ENCODE measurements at places on chromosomes 16 and 17.

- H3K4me1 ChIP-seq = peaks cover 41% of the 10 kb centered on the region
- H3K36me3 ChIP-seq = peaks cover 3% of the 10 kb centered on the region
- peak overlapping the region; percentile 98 for H3K27ac ChIP-seq
- H3K4me3 ChIP-seq = peak overlapping the region; percentile 48
- no peaks in the 10 kb centered on the region for H3K27me3 ChIP-seq
These were observed 4.2 kb downstream of the MNT start for GRCh38 chr17:2396568-2397246.

DNA sequence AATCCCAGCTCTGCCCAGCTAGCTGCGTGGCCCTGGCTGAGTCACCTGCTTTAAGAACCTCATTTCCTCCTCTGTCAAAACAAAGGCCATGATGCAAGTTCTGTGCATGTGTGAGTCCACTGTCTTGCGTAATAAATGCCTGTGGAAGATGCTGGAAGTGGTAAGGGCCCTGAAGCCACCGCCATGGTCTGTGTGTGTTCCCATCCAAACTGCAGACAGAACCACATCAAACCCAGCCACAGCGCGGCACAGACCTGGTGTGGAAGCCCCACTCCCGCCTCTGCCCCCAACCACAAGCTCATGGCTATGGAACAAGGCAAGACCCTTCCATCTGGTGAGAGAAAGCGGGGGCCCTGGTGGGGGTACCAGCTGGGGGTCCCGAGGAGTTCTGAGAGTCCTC is 26.0 kb downstream of the NECAB2 start:
- no peak overlapping the region for H3K27ac ChIP-seq
- no peak overlapping the region for H3K4me3 ChIP-seq
- H3K4me1 ChIP-seq = peaks cover 2% of the 10 kb centered on the region
- peak; percentile 91 for DNase-seq

DNA sequence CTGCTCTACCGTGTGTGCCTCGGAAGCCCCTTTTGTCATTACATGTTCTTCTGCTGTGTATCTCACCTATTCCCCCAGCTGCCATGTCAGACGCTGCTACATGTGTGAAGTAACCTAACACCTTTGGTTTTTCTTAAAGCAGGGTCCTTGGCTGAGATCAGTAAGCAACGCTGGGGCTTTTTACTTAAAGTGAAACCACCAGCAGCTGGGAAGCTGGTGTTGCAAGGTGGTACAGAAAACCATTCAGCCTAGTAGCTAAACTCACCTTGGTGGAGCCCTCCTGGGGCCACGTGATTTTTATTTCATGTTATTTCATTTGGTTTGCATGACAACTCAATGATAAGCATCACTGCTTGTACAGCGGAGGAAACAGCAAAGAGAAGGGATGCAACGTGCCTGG is 62.6 kb downstream of the PLCG2 start:
- H3K36me3 ChIP-seq = no peaks in the 10 kb centered on the region
- no peak for DNase-seq
- no peaks in the 10 kb centered on the region for H3K4me1 ChIP-seq
- no peak overlapping the region for H3K27ac ChIP-seq
- no peak overlapping the region for H3K4me3 ChIP-seq
- H3K27me3 ChIP-seq = no peaks in the 10 kb centered on the region

DNA sequence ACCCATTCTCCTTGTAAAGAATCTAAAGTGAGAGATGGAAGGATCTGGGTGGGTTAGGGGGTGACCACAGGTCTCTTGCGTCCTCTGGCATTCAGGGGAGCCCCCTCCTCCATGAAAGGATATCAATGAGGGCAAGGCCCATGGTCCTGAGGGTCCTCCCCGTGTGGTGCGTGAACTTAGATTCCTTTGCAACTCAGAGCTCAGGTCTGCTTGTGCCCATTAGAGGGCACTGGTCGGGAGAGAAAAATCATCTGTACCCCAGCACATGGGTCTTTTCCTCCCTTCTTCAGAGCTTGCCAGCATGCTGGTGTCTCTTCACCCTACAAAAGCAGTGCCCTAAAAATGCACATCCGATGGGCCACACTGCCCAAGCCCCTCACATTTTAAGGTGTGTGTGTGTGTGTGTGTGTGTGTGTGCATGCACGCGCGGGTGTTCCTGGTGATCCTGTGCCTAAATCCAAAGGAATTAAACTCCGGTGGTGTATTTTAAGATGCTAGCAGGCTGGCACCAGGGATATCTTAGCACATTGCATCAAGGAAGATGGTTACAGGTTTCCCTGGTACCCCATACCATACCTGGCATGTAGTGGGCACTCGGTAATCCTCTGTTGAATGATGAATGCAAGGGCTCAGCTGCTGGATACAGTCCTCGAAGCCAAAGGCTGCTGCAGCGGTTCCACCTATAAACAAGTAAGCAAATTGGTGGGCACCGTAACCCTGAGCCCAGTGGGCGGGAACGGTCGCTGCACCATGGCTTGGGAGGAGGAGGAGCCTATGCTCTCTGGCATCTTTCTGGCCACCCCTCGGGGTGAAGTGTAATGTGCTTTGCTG is 4.7 kb downstream of the C1QTNF1 start:
- no peak overlapping the region for H3K4me3 ChIP-seq
- H3K36me3 ChIP-seq = no peaks in the 10 kb centered on the region
- DNase-seq = no peak
- peaks cover 30% of the 10 kb centered on the region for H3K4me1 ChIP-seq
- no peaks in the 10 kb centered on the region for H3K27me3 ChIP-seq
- H3K27ac ChIP-seq = no peak overlapping the region

GRCh38 chr16:2839650-2840450 is 9.7 kb downstream of the ZG16B start:
- H3K4me1 ChIP-seq = peaks cover 7% of the 10 kb centered on the region
- no peak overlapping the region for H3K4me3 ChIP-seq
- H3K27me3 ChIP-seq = no peaks in the 10 kb centered on the region
- H3K36me3 ChIP-seq = no peaks in the 10 kb centered on the region
- H3K27ac ChIP-seq = no peak overlapping the region

GRCh38 chr16:85193115-85193493 is 80.8 kb upstream of the CIBAR2 start:
- H3K36me3 ChIP-seq = no peaks in the 10 kb centered on the region
- DNase-seq = peak; percentile 78
- no peaks in the 10 kb centered on the region for H3K27me3 ChIP-seq
- H3K27ac ChIP-seq = peak overlapping the region; percentile 48
- no peak overlapping the region for H3K4me3 ChIP-seq
- no peaks in the 10 kb centered on the region for H3K4me1 ChIP-seq

DNA sequence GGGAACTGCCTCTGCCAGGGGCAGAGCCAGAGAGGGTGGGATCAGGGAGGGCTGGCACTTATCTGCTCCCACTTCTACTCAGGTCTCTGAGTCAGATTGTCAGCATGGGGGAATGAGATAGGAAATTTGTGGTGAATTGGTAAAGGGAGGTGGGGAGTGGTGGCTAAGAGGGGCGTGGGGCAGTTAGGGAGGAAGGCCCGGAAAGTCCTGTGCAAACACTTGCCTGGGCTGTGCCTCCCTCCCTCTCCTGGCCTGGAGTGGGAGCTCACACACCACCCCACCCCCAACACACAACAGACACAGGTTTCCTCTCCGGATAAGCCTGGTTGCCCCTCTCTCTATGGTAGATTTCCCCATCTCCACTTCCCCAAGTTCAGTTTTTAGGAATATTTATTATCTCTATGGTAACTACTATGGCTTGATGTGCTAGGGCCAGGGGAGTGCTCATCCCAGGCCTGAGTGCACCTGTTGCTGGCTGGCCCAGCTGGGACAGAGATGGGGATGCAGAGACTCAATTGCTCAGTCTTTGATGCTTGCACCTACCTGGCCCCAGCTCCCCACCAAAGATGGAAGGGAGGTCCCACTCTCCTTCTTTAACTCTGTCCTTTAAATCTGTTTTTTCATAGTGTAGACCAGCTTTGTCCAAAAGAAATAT is 2.7 kb downstream of the SPNS2 start:
- H3K27me3 ChIP-seq = peaks cover 19% of the 10 kb centered on the region
- no peak overlapping the region for H3K27ac ChIP-seq
- H3K4me1 ChIP-seq = no peaks in the 10 kb centered on the region
- H3K36me3 ChIP-seq = no peaks in the 10 kb centered on the region
- no peak overlapping the region for H3K4me3 ChIP-seq

DNA sequence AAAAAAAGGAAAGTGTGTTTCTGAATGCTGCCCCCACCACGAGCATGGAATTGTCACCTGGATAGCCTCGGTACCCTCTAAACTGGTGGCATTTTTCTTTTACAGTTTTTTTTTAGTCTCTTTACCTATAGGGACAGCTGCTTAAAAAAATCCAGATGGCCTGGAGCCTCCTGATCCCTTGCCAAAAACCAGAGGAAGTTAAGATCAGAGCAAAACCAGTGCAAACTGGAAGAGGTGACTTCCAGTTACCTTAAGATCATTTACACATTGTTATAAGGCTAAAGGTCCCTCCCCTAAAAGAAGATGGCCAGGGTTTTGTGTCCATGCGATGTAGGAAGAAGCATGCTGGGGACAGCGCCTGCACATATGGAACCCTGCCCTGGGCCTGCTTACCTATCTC is 3.5 kb downstream of the MEFV start:
- H3K4me1 ChIP-seq = no peaks in the 10 kb centered on the region
- H3K27me3 ChIP-seq = peaks cover 4% of the 10 kb centered on the region
- DNase-seq = no peak
- no peaks in the 10 kb centered on the region for H3K36me3 ChIP-seq

GRCh38 chr17:48490451-48490892 is 40.3 kb downstream of the HOXB1 start:
- peaks cover 15% of the 10 kb centered on the region for H3K4me1 ChIP-seq
- no peak overlapping the region for H3K4me3 ChIP-seq
- H3K27ac ChIP-seq = no peak overlapping the region

- no peaks in the 10 kb centered on the region for H3K4me1 ChIP-seq
- no peak overlapping the region for H3K27ac ChIP-seq
- H3K36me3 ChIP-seq = no peaks in the 10 kb centered on the region
These were observed 41.4 kb upstream of the KDM6B start for GRCh38 chr17:7792611-7793010.

- DNase-seq = peak; percentile 3
- H3K4me3 ChIP-seq = no peak overlapping the region
These were observed 9.0 kb downstream of the IRX5 start for GRCh38 chr16:54939510-54940278.

- H3K36me3 ChIP-seq = peaks cover 42% of the 10 kb centered on the region
- H3K27me3 ChIP-seq = no peaks in the 10 kb centered on the region
- H3K4me3 ChIP-seq = no peak overlapping the region
- DNase-seq = no peak
- H3K27ac ChIP-seq = no peak overlapping the region
These were observed 16.0 kb downstream of the TRIM25 start for GRCh38 chr17:56897646-56898424.

DNA sequence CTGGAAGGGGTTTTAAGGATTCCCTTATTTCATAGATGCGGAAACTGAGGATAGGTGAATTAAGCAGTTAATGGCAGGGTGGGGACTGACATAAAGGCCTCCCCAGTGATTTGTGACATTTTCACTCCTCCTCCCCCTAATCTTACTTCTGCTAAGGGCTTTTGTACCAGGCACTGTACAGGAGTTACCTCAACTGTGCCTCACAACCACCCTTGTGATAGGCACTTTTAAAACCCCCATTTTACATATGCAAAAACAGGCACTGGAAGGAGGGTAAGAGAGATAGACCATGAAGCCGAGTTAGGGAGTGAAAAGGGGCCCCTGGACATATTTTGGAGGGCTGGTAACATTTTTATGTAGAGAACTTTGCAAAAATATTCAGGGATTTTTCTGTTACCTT is 862 bp upstream of the GDE1 start:
- no peak overlapping the region for H3K27ac ChIP-seq
- H3K36me3 ChIP-seq = no peaks in the 10 kb centered on the region
- no peak for DNase-seq

DNA sequence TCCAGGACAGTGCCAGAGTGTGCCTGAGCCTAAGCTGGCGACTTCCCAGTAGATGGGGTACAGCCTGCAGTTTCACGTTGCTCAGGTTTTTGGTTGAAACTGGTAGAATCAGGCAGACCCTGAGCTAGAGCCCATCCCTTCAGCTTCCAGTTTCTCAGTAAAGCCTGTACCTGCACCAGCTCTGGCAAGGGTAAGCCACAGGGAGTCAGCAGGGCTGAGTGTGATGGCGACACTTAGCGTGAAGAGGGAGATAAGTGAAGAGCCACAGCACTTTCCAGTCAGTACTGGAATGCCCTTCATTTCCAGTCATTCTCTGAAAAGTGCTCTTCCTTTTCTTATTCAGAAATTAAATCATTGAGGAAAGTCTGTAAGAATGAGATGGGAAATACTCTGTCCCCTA is 22.4 kb downstream of the PLD6 start:
- peaks cover 20% of the 10 kb centered on the region for H3K36me3 ChIP-seq
- H3K4me3 ChIP-seq = no peak overlapping the region
- DNase-seq = no peak
- H3K4me1 ChIP-seq = peaks cover 4% of the 10 kb centered on the region

DNA sequence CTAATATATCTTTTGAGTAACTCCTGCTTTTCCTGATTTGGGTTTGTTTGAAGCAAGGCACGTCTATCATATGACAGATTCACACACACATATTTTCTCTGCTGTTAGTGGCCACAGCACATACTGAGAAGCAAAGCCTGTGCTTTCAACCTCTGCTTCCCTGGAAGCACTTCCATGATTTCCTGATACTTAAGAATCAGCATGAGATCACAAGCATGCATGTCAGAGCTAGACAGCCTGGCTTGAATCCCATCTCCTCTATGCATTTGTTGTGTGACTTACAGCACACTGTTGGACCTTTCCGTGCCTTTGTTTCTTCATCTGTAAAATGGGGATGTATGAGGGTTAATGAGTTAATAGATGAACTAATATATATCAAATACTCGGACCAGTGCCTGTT is 151.1 kb upstream of the NOL11 start:
- no peaks in the 10 kb centered on the region for H3K4me1 ChIP-seq
- H3K36me3 ChIP-seq = no peaks in the 10 kb centered on the region
- H3K4me3 ChIP-seq = no peak overlapping the region
- no peak for DNase-seq

GRCh38 chr16:71600822-71601221 is 23.9 kb upstream of the TAT start:
- no peak for DNase-seq
- H3K27ac ChIP-seq = no peak overlapping the region

GRCh38 chr17:10114931-10115535 is 83.4 kb downstream of the GAS7 start:
- DNase-seq = peak; percentile 98
- no peaks in the 10 kb centered on the region for H3K36me3 ChIP-seq
- no peaks in the 10 kb centered on the region for H3K27me3 ChIP-seq
- H3K4me3 ChIP-seq = peak overlapping the region; percentile 21

DNA sequence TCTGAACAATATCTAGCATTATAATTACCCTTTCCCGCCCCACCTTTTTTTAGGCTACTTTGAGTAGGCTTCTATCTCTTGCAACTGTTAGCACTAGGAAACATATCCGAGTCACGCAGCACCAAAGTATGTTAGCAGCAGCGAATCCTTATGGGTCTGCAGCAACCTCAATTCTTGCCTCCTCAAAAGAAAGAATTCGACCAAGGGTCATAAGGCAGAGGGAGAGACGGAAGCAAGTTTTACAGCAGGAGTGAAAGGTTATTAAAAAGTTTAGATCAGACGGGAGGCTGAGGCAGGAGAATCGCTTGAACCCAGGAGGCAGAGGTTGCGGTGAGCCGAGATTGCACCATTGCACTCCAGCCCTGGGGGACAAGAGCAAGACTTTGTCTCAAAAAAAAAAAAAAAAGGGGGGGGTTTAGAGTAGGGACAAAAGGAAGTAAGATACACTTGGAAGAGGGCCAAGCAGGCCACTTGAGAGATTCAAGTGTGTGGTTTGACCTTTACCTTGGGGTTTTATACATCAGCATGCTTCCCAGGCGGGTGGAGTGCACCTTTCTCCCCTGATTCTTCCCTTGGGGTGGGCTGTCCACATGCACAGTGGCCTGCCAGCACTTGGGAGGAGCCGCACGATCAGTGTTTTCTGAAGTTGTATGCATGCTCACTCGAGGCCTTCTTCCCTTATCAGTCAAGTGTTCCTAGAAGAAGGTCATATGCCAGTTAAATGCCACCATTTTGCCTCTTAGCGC is 67.7 kb downstream of the HLF start:
- no peaks in the 10 kb centered on the region for H3K4me1 ChIP-seq
- DNase-seq = no peak
- no peaks in the 10 kb centered on the region for H3K36me3 ChIP-seq
- H3K4me3 ChIP-seq = no peak overlapping the region
- H3K27ac ChIP-seq = no peak overlapping the region
- H3K27me3 ChIP-seq = no peaks in the 10 kb centered on the region
